GM23248 (cell line): ENCODE measurements at places on chromosomes 5 and 9. TPM values are rescaled to one million over a fixed set of nuclear protein-coding genes. Genes with fewer than 3 reads are reported as not detected.

PTCH1 gene
- 1.4 and 3.8 TPM in 2 replicates for total RNA-seq

BTNL9 gene
- not detected in 2 replicates for total RNA-seq

C5orf58 gene
- not detected in 2 replicates for total RNA-seq

PCDHGB1 gene
- total RNA-seq: 0.25 and 0.86 TPM in 2 replicates

NIPAL4 gene
- total RNA-seq: not detected in 2 replicates

MAMDC4 gene
- 1.1 and 2.3 TPM in 2 replicates for total RNA-seq

GAS1 gene
- 29.7 and 36.0 TPM in 2 replicates for total RNA-seq

ISL1 gene
- not detected in 2 replicates for total RNA-seq

CD274 gene
- 4.2 and 4.3 TPM in 2 replicates for total RNA-seq

HTR4 gene
- total RNA-seq: not detected in 2 replicates

BSPRY gene
- not detected in 2 replicates for total RNA-seq

TMEFF1 gene
- 0.43 and 4.4 TPM in 2 replicates for total RNA-seq

HAVCR1 gene
- not detected in 2 replicates for total RNA-seq

CLTA gene
- 230 and 240 TPM in 2 replicates for total RNA-seq

SLC4A9 gene
- not detected in 2 replicates for total RNA-seq

NUTM2F gene
- total RNA-seq: not detected in 2 replicates

TEX48 gene
- not detected in 2 replicates for total RNA-seq

KIF4B gene
- total RNA-seq: not detected in 2 replicates

SLC25A51 gene
- 56.6 and 58.2 TPM in 2 replicates for total RNA-seq

ADAMTS12 gene
- total RNA-seq: 10.1 and 11.5 TPM in 2 replicates

CBY3 gene
- total RNA-seq: not detected in 2 replicates

PAEP gene
- not detected in 2 replicates for total RNA-seq

DOCK2 gene
- 10.4 and 12.1 TPM in 2 replicates for total RNA-seq

SLIT3 gene
- 49.4 and 61.9 TPM in 2 replicates for total RNA-seq

QSOX2 gene
- total RNA-seq: 11.7 and 16.4 TPM in 2 replicates

GEMIN5 gene
- total RNA-seq: 10.6 and 13.8 TPM in 2 replicates

FGF1 gene
- 9.2 and 13.8 TPM in 2 replicates for total RNA-seq

GARIN3 gene
- not detected in 2 replicates for total RNA-seq

HRH2 gene
- total RNA-seq: not detected in 2 replicates

NSG2 gene
- total RNA-seq: not detected in 2 replicates

TMEM252 gene
- total RNA-seq: not detected in 2 replicates

FAM170A gene
- not detected in 2 replicates for total RNA-seq

PITX1 gene
- not detected in 2 replicates for total RNA-seq

ADAMTS2 gene
- total RNA-seq: 132 and 141 TPM in 2 replicates

PGM5 gene
- total RNA-seq: 0.11 TPM in 1 of 2 replicates, not detected in the other

GAPT gene
- not detected in 2 replicates for total RNA-seq

GABRP gene
- total RNA-seq: not detected in 2 replicates

TMOD1 gene
- total RNA-seq: 1.3 TPM in 1 of 2 replicates, not detected in the other

BAAT gene
- not detected in 2 replicates for total RNA-seq

PCDHGA12 gene
- total RNA-seq: 8.6 and 10.9 TPM in 2 replicates
